Astrocyte (in vitro differentiated cells and primary cell): ENCODE measurements at places on chromosomes 6 and 20. TPM values are rescaled to one million over a fixed set of nuclear protein-coding genes. Genes with fewer than 3 reads are reported as not detected.
A peak's percentile ranks its signal among the peaks of the same experiment; 100 is the strongest.

DNA sequence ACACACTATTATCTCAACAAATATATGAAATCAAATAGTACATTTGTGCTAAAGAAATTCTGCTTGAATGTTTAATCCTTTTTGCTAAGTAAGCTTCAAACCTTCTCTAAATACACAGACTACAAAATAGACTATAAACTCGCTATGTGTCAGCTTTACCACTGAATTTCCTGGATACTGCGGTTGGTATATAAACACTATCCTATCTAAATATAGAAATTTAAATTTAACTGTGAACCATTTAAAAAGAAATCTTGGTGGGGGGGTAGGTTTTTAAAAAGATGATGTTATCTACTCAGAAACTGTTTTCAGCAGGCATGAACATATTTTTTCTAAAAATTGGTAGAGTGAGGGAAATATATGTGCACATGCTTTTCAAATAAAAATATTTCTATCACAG lies 306.5 kb upstream of the RUNX2 start:
- DNase-seq, result peak; percentile 17

DNA sequence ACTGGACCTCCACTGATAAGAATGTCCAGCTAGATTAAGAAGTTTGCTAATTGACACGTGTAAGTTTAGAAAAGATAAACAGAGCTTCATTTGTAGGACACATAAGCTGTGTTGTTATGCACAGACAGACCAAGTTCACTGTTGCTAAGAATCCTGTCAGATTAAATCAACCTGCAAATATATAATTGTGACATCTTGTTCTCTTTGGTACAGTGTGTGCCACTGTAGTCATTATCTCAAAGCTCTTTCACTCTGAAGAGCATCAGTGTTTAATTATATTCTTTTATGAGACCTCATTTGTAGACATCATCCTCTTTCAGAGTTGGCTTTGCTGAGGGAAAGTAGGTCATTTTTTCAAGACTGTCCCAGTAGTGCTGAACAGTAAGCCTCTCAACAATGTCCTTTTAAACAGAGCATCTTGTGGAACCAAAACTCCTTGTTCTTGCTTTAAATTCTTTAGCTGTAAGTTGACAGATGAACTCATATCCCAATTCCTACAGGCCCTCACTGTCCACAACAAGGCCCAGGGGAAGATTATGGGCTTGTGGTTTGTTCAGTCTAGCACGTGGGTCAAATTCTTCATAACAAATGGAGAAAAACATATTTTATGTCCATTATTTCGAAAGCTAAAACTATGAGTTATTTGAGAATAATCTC lies 252.4 kb downstream of the HDGFL1 start:
- DNase-seq, result peak; percentile 51

GRCh38 chr6:108254433-108255410 lies 6.1 kb downstream of the SNX3 start:
- DNase-seq, result no peak

GRCh38 chr20:33684533-33685327 lies 1.5 kb downstream of the E2F1 start:
- DNase-seq, result no peak

DNA sequence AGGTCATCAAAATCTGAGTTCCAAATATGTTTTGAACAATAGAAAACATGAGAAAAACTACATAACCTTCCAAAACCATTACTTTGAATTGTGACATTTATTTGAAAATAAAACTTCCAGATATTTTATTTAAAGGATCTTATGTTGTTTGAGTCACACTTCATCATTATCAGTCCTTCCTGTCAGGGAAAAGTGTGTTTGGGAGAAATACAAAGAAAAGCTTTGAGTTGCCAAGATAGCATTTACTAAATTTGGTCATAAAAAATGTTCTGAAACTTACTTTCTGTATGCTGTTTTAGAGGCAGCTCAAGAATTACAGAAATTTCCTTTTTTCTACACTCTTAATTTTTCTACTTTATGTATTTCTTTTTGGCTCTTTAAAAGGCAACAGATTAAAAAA lies 208.2 kb upstream of the RIN2 start:
- no peak for DNase-seq

GRCh38 chr6:132053511-132053910 lies 102.3 kb upstream of the CCN2 start:
- peak; percentile 82 for DNase-seq

GRCh38 chr6:19866173-19866984 lies 29.2 kb downstream of the ID4 start:
- no peak for DNase-seq

DNA sequence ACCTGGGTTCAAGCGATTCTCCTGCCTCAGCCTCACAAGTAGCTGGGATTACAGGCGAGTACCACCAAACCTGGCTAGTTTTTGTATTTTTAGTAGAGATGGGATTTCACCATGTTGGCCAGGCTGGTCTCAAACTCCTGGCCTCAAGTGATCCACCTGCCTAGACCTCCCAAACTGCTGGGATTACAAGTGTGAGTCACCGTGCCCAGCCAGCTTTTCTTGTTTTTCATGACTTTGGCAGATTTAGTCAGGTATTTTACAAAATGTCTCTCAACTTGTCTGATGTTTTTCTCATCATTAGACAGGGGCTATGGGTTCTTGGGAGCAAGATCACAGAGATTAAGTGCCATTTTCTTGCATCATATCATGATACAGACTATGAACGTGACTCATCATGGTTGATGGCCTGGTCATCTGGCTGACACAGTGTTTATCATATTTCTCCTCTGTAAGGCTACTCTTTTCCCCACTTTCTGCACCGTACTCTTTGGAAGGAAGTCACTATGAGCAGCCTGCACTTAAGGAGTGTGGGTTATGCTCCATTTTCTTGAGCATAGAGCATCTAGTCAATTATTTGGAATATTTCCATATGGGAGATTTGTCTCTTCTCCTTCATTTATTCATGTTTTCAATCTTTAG lies 67.8 kb downstream of the RNF182 start:
- peak; percentile 72 for DNase-seq

- DNase-seq, result no peak
Measured at GRCh38 chr20:38650010-38650409, 48.4 kb downstream of the ARHGAP40 start.

- no peak for DNase-seq
Measured at GRCh38 chr6:11889572-11889971, 111.0 kb upstream of the ADTRP start.

GRCh38 chr20:23032056-23032749 lies 2.9 kb upstream of the SSTR4 start:
- no peak for DNase-seq

GRCh38 chr6:166633732-166634535 lies 6.9 kb upstream of the RPS6KA2 start:
- no peak for DNase-seq

GRCh38 chr6:146123616-146124015 lies 94.8 kb downstream of the GRM1 start:
- no peak for DNase-seq

DNA sequence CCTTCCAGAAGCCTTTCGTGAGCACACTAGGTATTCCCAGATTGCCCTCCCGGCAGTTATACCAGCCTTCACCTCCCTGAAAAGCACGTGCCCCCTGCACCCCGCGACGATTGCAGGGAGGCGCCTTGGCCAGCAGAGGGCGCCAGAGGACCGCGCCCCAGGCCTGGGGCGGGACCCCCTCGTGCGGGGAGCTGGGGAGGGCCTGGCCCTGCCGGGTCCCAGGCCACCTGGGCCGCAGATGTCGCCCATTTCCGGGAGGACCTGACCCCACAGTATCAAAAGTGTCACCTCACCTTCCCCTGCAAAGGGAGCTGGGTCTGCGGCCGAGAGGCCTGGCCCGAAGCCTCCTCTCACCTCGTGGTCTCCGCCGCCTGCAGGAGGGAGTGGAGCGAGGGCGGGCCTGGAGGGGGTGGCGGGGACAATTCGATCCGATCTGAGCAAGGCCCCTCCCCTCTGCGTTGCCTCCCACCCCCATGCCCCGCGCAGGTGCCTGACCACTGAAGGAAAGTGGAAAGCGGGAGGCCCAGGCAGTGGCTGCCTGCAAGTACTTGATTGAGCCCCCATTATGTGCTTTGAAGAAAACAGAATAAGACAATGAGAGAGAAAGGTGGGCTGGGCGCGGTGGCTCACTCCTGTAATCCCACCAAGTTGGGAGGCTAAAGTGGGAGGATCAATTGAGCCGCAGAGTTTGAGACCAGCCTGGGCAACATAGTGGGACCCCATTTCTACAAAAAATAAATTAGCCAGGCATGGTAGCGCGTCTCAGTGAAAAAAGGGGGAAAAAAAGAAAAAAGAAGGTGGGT lies 3.5 kb upstream of the SNAI1 start:
- no peak for DNase-seq

- no peak for DNase-seq
Measured at GRCh38 chr6:141152951-141153350, 979.8 kb upstream of the GJE1 start.

GRCh38 chr20:24955045-24955444 lies 6.0 kb downstream of the CST7 start:
- DNase-seq, result no peak

DNA sequence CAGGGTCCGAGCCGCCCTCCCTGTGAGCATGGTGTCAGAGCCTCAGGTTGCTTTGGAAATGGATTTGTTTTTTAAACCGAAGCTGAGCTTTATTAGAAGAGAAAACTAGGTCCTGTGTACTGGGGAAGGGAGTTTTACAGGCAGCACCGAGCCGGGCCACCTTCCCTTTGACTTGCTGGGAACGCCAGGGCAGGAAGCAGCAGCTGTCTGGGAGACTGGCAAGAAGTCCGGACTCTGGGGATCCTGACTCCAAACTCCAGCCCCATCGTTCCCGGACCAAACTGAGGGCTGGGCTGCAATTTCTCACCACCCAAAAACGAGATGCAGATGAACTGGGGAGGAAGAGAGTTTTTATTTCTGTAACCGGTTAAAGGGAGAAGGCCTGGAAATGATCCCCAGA lies 214.9 kb upstream of the KCNG1 start:
- no peak for DNase-seq

- no peak for DNase-seq
Measured at GRCh38 chr6:118584911-118585310, 36.8 kb downstream of the PLN start.

DNA sequence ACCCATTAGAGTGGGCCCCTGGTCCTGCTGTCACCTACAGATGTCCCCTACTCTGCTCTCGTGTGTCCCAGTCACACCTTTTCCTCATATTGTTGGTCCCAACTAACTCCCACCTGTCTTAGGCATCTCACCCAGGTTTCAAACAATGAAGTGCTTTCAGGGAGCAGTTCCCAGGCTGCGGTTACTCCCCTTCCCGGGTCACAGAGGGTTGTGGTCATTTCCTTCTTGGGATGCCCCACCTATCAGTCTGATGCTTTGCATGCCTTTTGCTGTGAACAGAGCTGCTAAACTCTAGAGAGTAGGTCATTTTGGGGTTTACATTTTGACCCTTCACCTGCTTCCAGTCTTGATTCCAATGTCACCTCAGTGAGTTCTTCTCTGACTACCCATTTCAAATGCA lies 181.6 kb downstream of the CDC5L start:
- no peak for DNase-seq

DNA sequence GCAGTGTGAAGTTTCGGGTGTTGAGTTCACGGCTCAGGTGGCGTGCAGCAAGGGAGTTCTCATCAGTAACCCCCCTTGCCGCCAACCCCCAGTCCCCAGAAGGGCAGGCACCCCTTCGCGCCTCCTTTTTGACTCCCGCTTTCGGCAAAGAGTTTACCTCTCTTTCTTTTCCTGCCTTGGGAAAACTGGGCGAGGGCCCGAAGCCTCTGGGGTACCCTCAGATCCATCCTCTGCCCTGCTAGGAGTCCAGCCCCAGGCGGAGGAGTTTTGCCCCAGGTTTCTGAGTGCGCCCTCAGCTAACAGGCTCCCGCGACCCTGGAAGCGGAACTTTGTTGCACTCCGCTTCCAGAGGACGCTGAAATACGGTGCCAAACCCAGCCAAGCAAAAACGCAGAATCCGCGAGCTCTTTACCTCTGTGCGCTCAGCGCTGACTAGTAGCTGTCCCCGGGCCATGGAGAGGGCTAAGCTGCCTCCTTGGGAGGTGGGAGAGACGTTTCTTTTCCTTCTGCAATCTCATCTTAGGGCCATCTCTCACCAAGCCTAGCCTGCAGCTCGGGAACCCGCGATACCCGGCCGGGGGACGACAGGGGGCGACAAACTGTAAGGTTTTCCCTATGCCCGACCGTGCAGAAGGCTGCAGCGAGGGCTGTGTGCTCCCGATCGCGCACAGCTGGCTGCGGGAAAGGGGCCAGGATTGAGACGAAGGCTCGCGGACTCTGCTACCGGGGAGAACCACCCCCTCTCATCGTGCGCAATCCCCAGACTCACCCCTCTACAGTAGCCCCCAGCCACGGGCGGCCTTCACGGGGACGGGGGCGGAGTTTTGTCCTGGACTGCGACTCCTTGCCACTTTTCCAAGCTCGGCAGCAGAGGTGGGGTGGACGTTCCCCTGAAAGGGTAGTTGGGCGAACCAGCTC lies 2.7 kb upstream of the PAX1 start:
- DNase-seq, result no peak

DNA sequence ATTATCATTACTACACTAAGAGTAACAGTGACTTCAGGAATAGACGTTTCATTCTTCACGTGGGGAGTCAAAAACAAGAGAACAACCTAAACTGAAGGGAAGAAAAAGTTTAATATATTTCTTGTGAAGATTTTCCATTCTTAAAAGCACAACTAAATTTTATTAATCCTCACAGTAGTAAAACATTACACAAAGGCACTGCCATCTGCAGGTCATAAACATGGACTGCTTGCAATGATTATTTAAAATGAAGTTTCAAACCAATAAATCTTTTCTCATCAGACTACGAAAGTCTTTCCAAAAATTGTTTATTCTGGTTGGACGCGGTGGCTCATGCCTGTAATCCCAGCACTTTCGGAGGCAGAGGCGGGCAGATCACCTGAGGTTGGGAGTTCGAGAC lies 2.6 kb downstream of the NCOA5 start:
- DNase-seq, result no peak

- DNase-seq, result no peak
Measured at GRCh38 chr6:143772116-143773086, 70.7 kb upstream of the LTV1 start.

GRCh38 chr6:169530752-169531123 lies 171.1 kb downstream of the WDR27 start:
- DNase-seq, result peak; percentile 39

USP49 gene
- 3.8 and 5.5 TPM in 2 replicates for total RNA-seq

REM1 gene
- total RNA-seq, result not detected in 2 replicates

KCNK16 gene
- not detected in 2 replicates for total RNA-seq

PLA2G7 gene
- total RNA-seq, result 0.43 and 0.48 TPM in 2 replicates

ZNF512B gene
- 27.5 and 27.7 TPM in 2 replicates for total RNA-seq

TBXT gene
- not detected in 2 replicates for total RNA-seq

RIMS1 gene
- total RNA-seq, result 1.8 and 2.2 TPM in 2 replicates

GCNT2 gene
- 13.0 and 14.8 TPM in 2 replicates for total RNA-seq

SLC17A5 gene
- total RNA-seq, result 25.5 and 30.6 TPM in 2 replicates

BANF2 gene
- total RNA-seq, result not detected in 2 replicates

RNGTT gene
- total RNA-seq, result 16.0 and 16.4 TPM in 2 replicates

FAM83B gene
- total RNA-seq, result 0.79 and 1.9 TPM in 2 replicates

ABT1 gene
- 17.1 and 17.3 TPM in 2 replicates for total RNA-seq

SNX3 gene
- total RNA-seq, result 154 and 165 TPM in 2 replicates
